ENCODE measurements at places on chromosomes 12 and 14.

- no peak for DNase-seq
These were observed 65.1 kb downstream of the RNFT2 start for GRCh38 chr12:116803013-116803736.

DNA sequence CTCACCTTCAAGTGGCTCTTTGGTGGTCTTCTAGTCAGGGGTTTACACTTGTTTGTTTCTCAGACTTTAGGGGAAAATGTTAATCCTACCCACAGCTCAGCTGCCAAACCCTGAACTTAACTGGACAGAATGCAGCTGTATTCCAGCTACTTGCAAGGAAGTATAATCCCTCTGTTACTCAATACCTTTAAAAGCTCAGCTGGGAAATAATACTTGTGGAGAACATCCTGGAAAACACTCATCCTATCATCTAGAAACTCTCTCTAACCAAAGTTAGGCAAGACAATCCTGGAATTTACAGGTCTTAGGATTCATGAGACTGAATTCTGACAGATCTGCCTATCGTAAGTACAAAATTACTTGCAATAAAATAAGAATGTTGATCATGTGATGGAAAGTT, 404.1 kb downstream of the ADAMTS20 start:
- DNase-seq, result no peak

GRCh38 chr12:52942901-52943181, 6.1 kb upstream of the KRT18 start:
- no peak for DNase-seq

DNA sequence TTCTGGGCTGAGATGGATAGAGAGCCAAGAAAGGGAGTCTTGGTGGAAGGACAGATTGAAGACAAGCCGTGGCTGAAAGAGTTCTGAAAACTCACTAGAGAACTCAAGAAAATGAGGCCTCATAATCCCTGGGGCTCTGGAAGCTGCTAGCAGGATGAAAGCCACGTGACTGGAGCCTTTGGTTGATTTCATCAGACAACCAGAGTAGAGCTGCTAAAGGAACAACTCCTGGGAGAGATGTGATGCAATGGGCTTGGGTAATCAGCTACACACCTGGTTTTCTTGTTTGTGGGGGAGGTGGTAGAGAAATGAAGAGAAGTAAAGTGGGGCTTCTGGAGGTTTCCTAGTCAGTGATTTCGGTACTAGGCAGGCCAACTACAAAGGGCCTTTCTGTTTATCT, 13.4 kb downstream of the CSRNP2 start:
- DNase-seq, result no peak

DNA sequence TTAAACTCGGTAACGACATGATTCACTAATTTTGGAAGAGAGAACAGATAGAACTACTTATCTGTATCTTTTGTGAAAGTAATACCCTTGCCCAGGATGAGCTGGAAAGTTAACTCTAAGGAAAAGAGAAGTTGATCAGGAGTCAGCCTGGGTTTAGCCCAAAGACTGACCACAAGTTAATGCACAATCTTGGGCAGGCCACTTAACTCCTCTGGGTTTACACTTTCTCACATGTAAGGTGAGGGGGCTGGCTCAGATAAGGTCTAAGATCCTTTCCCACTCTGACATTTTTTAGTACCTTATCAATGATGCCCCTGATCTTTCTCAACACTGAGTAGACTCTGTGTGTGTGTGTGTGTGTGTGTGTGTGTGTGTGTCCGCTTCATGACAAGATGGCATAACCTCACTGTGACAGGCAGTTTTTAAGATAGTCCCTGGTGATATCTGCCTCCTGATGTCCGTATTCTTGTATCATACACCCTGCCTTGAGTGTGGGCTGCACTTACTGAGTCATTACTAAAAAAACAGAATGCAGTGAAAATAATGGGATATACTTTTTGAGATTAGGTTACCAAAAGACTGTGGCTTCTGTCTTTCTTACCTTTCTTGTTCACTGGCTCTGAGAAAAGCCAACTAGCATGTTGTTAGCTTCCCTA, 56.2 kb upstream of the CCDC198 start:
- no peak for DNase-seq

- no peak for DNase-seq
These were observed 16.1 kb upstream of the KRT8 start for GRCh38 chr12:52920937-52921336.

All from breast epithelium (tissue), 4 donors.